Motor neuron (in vitro differentiated cells): ENCODE measurements at places on chromosomes 13 and 19.

GRCh38 chr19:33530842-33531241 lies 9.3 kb upstream of the PEPD start:
- ATAC-seq, result no peak

- no peak for ATAC-seq
These were observed 74.2 kb downstream of the ATP11A start for GRCh38 chr13:112764028-112764427.

DNA sequence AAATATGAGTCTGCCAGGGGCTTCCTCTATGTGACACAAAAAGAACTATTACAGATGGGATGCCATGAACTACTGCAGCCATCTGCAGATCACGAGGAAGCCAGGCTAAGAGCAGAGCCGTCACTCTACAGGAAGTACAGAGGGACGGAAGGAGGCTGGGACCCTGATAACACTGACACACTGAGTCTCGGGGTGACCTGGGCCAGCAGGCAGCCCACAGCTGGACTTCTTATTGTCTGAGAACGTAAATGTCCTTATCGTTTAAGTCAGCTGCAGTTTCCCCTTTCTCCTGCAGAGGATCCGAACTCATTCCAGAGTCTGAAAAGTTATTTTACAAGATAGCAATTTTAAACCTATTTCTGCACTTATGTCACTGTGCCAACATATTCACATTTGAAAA lies 20.7 kb downstream of the PARP4 start:
- ATAC-seq, result no peak

GRCh38 chr13:78254113-78254512 lies 335.5 kb upstream of the EDNRB start:
- ATAC-seq, result no peak

DNA sequence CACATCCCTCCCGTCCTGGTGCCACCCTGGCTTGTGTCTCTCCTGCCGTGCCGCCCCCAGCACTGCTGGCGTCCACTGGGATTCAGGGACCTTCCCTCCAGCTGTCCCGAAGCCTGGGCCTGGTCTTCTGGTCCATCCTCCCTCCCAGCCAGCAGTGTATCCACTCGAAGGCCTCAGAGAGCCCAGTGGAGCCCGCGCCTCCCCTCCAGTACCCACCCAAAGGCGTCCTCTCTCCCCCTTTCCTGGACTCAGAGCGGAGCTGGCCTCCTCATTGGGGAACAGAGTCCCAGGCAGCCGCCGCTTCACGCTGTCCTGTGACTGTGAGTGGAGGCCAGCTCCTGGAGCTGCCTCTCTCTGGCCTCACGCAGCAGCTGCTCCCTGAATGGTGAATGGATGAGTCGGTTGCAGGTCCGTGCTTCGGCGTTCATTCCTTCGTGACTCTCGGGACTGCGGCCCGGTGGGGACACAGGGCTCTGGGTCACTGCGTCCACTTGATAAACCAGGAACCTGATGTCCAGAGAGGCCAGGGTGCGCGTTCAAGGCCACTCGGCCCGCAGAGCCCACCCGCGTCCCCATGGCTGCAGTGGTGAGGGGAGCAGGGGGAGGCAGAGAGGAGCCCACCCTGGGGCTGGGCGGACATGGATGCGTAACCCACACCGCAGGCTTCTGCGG lies 12.1 kb downstream of the ONECUT3 start:
- ATAC-seq, result peak; percentile 63

- no peak for ATAC-seq
These were observed 865 bp downstream of the ZNF382 start for GRCh38 chr19:36605877-36606478.
